Stimulated activated CD4-positive, alpha-beta T cell treated with anti-CD3 and anti-CD28 coated beads, Interleukin-1b, Interleukin-23, amount 100 ng/mL, for 4 hours (primary cell): ENCODE measurements at places on chromosomes 12 and 14.

DNA sequence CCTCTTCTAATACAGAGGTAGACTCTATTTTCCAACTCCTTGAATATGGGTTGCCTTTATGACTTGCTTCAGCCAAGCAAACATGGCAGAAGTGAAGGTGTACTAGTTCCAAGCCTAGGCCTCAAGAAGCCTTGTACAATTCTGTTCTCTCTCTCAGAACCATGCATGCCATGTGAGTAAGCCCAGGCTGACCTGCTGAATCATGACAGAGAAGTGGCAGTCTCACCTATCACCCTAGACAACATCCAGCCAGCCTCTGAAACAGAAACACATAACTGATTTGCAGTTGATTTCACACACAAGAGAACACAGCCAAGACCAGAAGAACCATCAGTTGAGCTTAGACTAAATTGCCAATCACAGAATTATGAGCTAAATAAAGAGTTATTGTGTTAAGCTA is 157.2 kb downstream of the GARIN6 start:
- no peak for DNase-seq

GRCh38 chr12:123723011-123723410 is 10.9 kb downstream of the ATP6V0A2 start:
- no peak for DNase-seq

DNA sequence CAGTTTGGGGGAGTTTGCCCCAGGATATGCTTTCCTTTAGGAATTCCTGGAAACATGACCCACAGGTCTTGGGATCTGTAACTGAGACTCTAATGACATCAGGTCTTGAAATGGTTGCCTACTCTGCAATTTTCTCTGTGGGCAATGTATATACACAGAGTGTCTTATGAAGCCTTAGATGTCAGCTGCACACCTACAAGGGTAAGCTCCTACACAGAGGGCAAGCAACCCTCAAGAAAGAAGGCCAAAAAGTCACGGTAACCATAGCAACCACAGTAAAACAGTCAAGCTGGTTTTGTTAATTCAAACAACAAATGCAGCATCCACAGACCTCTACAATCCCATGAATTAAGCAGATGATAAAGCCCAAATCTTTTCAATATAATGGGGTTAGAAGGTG is 293.0 kb downstream of the SSPN start:
- DNase-seq = no peak

GRCh38 chr12:110436231-110436630 is 13.9 kb downstream of the ARPC3 start:
- DNase-seq = no peak

GRCh38 chr14:74988131-74988530 is 14.6 kb upstream of the EIF2B2 start:
- no peak for DNase-seq

DNA sequence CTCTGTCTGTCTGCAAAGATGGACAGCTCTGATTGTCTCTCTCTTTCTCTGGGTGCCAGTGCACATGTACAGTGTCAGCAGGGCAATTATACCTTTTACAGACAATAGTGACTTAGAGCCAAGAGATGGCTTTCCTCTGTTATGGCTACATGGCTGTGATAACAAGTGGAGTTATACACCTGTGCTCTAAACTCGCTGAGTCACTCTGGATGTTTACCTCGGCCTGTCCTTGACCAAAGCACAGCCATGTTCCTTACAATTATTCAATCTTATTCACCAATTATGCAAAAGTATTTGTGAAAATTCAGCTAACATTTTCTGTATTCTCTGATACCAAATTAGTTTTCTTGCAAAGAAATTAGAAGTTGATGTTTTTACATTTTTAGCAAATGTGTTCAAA is 475.5 kb upstream of the CCDC196 start:
- DNase-seq = no peak

DNA sequence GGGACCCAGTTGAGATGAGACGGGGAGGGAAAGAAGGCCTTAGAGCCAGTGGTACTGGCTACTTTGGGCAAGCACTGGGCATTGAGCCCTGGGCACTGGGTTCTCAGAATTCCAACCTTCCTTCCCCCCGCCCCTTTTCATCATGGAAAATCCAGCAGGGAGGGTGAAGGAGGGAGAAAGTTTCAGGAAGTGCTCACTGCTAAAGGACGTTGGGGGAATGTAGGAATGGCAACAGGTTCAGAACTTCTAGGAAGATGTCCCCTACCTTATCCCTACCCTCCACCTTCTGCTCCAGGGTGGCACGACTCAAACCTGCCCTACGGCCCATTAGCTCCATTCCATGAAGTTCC is 4.2 kb upstream of the TNS2 start:
- DNase-seq = no peak

- DNase-seq = no peak
Observed at GRCh38 chr14:49551569-49551968, 34.6 kb downstream of the RPS29 start.

DNA sequence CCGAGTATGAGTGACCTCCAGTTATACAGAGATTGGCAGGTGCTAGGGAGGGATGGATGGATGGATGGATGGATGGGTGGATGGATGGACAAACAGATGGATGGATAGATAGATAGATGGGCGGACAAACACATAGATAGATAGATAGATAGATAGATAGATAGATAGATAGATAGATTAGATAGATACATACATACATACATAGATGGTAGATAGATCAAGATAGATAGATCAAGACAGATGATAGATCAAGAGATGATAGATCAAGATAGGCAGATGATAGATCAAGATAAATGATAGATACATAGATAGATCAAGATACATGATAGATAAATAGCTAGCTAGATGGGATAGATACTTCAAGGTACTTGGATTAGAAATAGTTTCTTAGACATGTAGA is 18.6 kb upstream of the RFLNA start:
- no peak for DNase-seq

- no peak for DNase-seq
Observed at GRCh38 chr12:21223930-21224329, 92.9 kb downstream of the SLCO1B1 start.

GRCh38 chr12:65460063-65460462 is 181.6 kb downstream of the MSRB3 start:
- DNase-seq = no peak
